T-helper 1 cell treated with Interleukin-12 subunit alpha and Interleukin-12 subunit beta and Interleukin-4 antibody, amounts not matched to agents 30 ng/mL and 1 ng/mL, for 36 hours (primary cell): ENCODE measurements at places on chromosomes 7 and 10. TPM values are rescaled to one million over a fixed set of nuclear protein-coding genes. Genes with fewer than 3 reads are reported as not detected.

The SPACDR gene
- 2.5 and 2.9 TPM in 2 replicates for total RNA-seq

The AKR1D1 gene
- total RNA-seq = not detected in 2 replicates

The SRPK2 gene
- total RNA-seq = 44.2 and 47.3 TPM in 2 replicates

The ASIC3 gene
- total RNA-seq = 4.5 and 5.4 TPM in 2 replicates

The CALCR gene
- total RNA-seq = not detected in 2 replicates

The SLC39A12 gene
- total RNA-seq = not detected in 2 replicates

The JAZF1 gene
- 3.5 and 4.7 TPM in 2 replicates for total RNA-seq

The FOXP2 gene
- total RNA-seq = not detected in 2 replicates

The TAS2R41 gene
- not detected in 2 replicates for total RNA-seq

The HOXA10 gene
- not detected in 2 replicates for total RNA-seq

The NCOA4 gene
- total RNA-seq = 124 TPM in 2 replicates

The CACNA2D1 gene
- not detected in 2 replicates for total RNA-seq

The BLNK gene
- total RNA-seq = not detected in 2 replicates

The ENTPD1 gene
- 45.4 and 47.1 TPM in 2 replicates for total RNA-seq

The COL1A2 gene
- 3.9 and 4.6 TPM in 2 replicates for total RNA-seq

The CALN1 gene
- total RNA-seq = 0.15 and 0.20 TPM in 2 replicates

The SPDYE16 gene
- 0.05 and 0.27 TPM in 2 replicates for total RNA-seq

The SLC13A1 gene
- not detected in 2 replicates for total RNA-seq

The ACHE gene
- 0.17 and 0.42 TPM in 2 replicates for total RNA-seq

The AP4M1 gene
- total RNA-seq = 10.7 and 12.0 TPM in 2 replicates

The MCU gene
- total RNA-seq = 12.2 and 16.1 TPM in 2 replicates

The CYP2C19 gene
- total RNA-seq = not detected in 2 replicates

The DOCK4 gene
- 0.27 and 0.44 TPM in 2 replicates for total RNA-seq

The ZMIZ1 gene
- total RNA-seq = 50.7 and 51.2 TPM in 2 replicates

The ERLIN1 gene
- total RNA-seq = 14.1 and 17.2 TPM in 2 replicates

The CNPY1 gene
- not detected in 2 replicates for total RNA-seq

The GNG11 gene
- total RNA-seq = not detected in 2 replicates

The GPC2 gene
- total RNA-seq = 4.4 and 5.6 TPM in 2 replicates

The TLL2 gene
- 0.10 TPM in 1 of 2 replicates, not detected in the other for total RNA-seq

The DPCD gene
- total RNA-seq = 2.4 and 3.0 TPM in 2 replicates

The OR2A5 gene
- not detected in 2 replicates for total RNA-seq

The SLIT1 gene
- total RNA-seq = 0.46 and 0.47 TPM in 2 replicates

The ASB10 gene
- total RNA-seq = not detected in 2 replicates

The MBLAC1 gene
- total RNA-seq = 5.0 and 6.0 TPM in 2 replicates

The NKX1-2 gene
- total RNA-seq = not detected in 2 replicates

The ADAM22 gene
- total RNA-seq = 1.2 TPM in 2 replicates

The JCAD gene
- total RNA-seq = 0.44 and 0.78 TPM in 2 replicates

The MSS51 gene
- 3.8 and 4.2 TPM in 2 replicates for total RNA-seq

The SFTPA1 gene
- not detected in 2 replicates for total RNA-seq

The SPDYE11 gene
- not detected in 2 replicates for total RNA-seq

The KCNH2 gene
- 0.80 and 0.91 TPM in 2 replicates for total RNA-seq

The SGCE gene
- 0.32 and 0.46 TPM in 2 replicates for total RNA-seq

The THSD7A gene
- not detected in 2 replicates for total RNA-seq

The IFIT1B gene
- not detected in 2 replicates for total RNA-seq
